ENCODE measurements at places on chromosomes 16 and 17.

DNA sequence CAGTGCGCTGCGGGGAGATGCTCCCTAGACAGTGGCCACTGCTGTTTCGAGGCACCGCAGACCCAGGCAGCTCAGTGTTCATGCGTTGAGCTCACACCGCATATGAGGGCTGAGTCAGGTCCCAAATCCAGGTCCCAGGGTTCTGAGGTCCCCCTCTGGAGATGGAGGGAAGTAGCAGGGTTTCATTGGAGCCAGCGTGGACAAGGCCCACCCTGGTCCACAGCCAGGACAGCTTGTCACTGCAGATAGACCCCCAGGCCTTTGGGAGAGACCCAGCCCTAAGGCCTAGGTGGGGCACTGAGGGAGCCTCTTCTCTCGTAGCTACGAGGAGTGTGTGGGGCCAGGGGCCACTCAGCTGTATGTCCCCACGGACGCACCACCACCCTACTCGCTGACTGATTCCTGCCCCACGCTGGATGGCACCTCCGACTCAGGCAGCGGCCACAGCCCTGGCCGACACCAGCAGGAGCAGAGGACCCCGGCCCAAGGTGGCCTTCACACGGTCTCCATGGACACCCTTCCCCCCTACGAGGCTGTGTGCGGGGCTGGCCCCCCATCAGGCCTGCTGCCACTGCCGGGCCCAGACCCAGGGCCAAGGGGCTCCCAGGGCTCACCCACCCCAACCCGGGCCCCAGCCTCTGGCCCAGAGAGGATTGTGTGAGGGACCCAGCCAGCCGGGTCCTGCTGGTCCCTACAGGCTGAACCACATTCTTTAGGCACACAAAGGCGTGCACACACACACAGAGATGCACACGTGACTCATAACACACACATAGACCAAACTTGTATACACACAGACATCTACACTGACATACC, 53.4 kb downstream of the BEAN1 start:
- DNase-seq, result no peak

DNA sequence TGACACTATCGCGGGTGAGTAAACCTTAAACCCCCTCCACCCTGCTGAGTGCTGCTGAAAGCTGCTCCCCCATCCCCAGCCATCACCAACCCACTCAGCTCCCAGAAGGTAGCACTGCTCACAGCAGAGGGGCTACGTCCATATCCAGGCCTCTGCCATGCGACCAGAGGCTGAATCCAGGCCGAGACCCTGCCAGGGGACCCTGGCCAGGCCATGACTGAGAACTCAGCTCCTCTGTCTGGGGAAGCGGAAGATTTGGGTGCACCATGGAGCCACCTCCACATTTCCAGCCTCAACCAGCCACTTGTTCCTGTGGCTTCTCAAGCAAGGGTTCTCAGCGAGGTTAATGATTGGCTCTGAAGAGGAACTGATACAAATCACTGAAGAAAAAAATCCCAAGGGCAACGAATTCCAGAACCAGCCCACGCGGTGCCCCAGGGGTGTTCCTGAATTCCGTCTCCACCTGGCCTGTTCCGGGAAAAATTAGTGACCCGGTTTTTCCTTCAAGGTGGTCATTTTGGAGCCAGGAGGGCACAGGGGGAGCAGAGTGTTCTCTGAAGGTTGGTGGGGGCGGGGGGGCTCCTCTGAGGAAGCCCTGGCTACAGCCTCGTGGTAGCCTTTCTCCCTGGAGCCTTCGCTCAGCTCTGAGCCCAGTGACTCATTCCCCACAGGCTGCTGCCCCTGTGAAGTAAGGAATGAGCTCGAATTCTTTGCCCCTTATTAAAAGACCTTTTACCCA, 9.3 kb upstream of the SLC16A5 start:
- no peak for DNase-seq

DNA sequence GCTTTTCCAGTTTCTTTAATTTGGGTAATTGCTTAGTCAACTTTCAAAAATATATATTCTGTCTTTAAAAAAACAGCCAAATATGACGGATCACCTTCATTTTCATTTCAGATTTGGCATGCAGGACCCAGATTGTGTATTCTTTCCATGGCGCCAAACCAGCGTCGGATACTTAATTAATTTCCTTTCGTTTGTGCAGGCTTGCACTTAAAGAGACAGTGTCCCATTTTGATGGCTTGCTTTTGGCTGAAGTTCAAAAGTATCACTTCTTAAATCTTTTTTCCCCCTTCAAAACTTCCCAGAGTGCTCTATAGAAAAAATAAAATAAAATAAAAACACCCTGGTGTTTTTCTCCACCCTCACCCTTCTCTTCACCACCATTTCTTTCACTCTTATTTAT, 394.5 kb upstream of the SOX9 start:
- DNase-seq, result no peak

DNA sequence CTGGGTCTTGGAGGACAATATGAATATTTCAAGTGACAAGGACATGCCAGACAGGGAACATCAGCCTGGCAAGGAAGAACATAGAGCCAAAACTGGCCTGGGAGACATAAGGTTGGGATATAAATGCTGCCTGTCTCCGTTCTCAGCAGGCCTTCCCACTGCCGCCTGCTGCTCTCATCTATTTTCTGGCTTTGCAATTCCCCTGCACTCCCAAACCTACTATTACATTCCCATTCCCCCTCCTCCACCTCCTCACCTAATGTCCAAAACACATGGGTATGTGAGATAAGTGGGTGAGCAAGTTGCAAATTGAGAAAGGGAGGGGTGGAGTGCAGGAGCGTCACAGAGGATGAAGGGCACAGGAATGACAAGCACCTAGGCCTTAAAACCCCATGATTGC, 244.3 kb upstream of the CDH8 start:
- DNase-seq, result no peak

- DNase-seq, result no peak
Measured at GRCh38 chr16:66014221-66014620, 352.3 kb upstream of the CDH5 start.

Measured in hematopoietic multipotent progenitor cell treated with erythropoietin and hydrocortisone succinate and interleukin-3 and kit ligand, for 6 days (in vitro differentiated cells).